ENCODE measurements at places on chromosomes 5 and 9. TPM values are rescaled to one million over a fixed set of nuclear protein-coding genes. Genes with fewer than 3 reads are reported as not detected.
A peak's percentile ranks its signal among the peaks of the same experiment; 100 is the strongest.

GRCh38 chr9:123011878-123012528 lies 21.5 kb upstream of the GPR21 start:
- H3K36me3 ChIP-seq: peaks cover 33% of the 10 kb centered on the region
- H3K4me3 ChIP-seq: no peak overlapping the region
- no peak overlapping the region for H3K27ac ChIP-seq
- no peaks in the 10 kb centered on the region for H3K27me3 ChIP-seq
- H3K4me1 ChIP-seq: no peaks in the 10 kb centered on the region
- no peak for DNase-seq

GRCh38 chr5:69219939-69220338 lies 14.7 kb upstream of the CDK7 start:
- no peak overlapping the region for H3K4me3 ChIP-seq
- H3K4me1 ChIP-seq: peaks cover 14% of the 10 kb centered on the region
- peaks cover 8% of the 10 kb centered on the region for H3K36me3 ChIP-seq
- no peak overlapping the region for H3K27ac ChIP-seq

DNA sequence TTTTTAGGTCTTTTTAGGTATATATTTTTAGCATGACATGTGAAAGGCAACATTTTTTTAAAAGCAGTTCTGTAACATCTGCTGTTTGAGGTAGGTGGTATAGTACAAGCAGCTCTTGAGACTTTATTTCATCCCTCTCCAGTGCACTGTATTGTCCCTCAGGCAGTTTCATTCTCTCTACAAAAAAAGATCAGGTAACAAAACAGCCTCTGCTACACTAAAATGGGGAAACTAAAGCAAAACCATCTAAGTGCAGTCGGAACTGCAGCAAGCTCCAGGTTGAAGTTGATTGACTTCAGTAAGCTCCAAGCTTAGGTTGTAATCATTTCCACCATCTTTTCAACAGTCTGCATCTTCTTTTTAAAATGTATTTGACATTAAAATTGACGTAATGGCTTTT lies 195.6 kb downstream of the DEPDC1B start:
- no peaks in the 10 kb centered on the region for H3K36me3 ChIP-seq
- no peak overlapping the region for H3K27ac ChIP-seq
- H3K27me3 ChIP-seq: no peaks in the 10 kb centered on the region
- H3K4me1 ChIP-seq: no peaks in the 10 kb centered on the region

GRCh38 chr9:113247640-113248039 lies 26.3 kb downstream of the SLC31A1 start:
- no peak overlapping the region for H3K4me3 ChIP-seq
- H3K4me1 ChIP-seq: no peaks in the 10 kb centered on the region
- no peak overlapping the region for H3K27ac ChIP-seq
- no peak for DNase-seq

GRCh38 chr9:135229701-135230385 lies 142.4 kb downstream of the OLFM1 start:
- H3K4me1 ChIP-seq: no peaks in the 10 kb centered on the region
- no peak overlapping the region for H3K4me3 ChIP-seq
- no peak for DNase-seq
- no peaks in the 10 kb centered on the region for H3K36me3 ChIP-seq
- no peak overlapping the region for H3K27ac ChIP-seq
- peaks cover 10% of the 10 kb centered on the region for H3K27me3 ChIP-seq

- peaks cover 17% of the 10 kb centered on the region for H3K36me3 ChIP-seq
- peak overlapping the region; percentile 91 for H3K4me3 ChIP-seq
- DNase-seq: no peak
- H3K27me3 ChIP-seq: no peaks in the 10 kb centered on the region
These were observed 1.7 kb downstream of the AGGF1 start for GRCh38 chr5:77031891-77032290.

DNA sequence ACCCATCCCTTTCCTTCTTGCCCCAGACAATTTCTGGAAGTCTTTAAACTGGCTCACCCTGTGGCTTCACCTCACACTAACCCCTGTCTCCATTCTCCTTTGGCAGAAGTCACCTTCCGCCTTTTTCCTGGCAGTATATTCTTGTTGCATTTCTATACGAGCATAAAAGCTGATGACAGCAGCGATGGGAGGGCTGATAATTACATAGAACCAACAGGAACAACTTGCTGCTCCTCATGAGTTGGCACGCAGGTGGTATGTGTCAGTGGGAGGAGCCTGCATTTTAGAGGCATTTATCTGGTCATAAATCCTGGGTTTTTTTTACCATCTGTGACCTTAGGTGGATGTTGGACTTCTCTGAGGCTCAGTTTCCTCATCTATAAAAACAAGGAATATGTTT lies 61.4 kb upstream of the CKMT2 start:
- H3K4me3 ChIP-seq: no peak overlapping the region
- no peaks in the 10 kb centered on the region for H3K27me3 ChIP-seq
- no peak overlapping the region for H3K27ac ChIP-seq
- no peaks in the 10 kb centered on the region for H3K4me1 ChIP-seq
- DNase-seq: no peak

- H3K27me3 ChIP-seq: peaks cover 10% of the 10 kb centered on the region
- no peak overlapping the region for H3K27ac ChIP-seq
- no peaks in the 10 kb centered on the region for H3K36me3 ChIP-seq
- DNase-seq: no peak
- H3K4me1 ChIP-seq: no peaks in the 10 kb centered on the region
These were observed 116.6 kb upstream of the ADRA1B start for GRCh38 chr5:159799701-159800100.

DNA sequence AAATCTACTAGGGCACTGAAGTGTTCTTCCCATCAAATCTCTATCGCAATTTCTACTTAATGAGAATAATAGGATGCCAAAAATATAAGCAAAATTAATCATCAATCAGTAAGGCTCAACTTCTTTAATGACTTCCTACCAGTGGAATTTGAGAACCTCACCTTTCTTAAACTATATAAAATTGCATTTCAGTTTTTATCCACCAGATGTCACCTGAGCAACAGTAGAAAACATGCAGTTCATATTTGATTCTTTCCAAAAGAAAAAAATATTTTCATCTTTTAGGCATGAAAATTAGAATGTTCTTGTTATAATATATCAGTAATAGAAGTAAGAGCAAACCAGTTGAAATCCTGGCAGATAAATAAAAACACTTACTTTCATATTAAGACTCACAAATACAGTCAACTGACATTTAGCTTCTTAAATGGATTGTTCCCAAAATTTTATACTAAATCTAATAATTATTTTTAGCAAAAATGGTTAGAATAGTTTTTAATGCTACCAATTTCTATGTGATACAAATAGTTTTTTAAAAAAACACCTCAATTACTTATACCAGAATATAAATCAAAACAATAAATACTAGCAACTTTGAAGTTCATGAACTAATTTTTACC lies 13.4 kb upstream of the CCDC112 start:
- H3K36me3 ChIP-seq: no peaks in the 10 kb centered on the region
- no peaks in the 10 kb centered on the region for H3K4me1 ChIP-seq
- H3K4me3 ChIP-seq: no peak overlapping the region
- peaks cover 22% of the 10 kb centered on the region for H3K27me3 ChIP-seq
- DNase-seq: no peak

DNA sequence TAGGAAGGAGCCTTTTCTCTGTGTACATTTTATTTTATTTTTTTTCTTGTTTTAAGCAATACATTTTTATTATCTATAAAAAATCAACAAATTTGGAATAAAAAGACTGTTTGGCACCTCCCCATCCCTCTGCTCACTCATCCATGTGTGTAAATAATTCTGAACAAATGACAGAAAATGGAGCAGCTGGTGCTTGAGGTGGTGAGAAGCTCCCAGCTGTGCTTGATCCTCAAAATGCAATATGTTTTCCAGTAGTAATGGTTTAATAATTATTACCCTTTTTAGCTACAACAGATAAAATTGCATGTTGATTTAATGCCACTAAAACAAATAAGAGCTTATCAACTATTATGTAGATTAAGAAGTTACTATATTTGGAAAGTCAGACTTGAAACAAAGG lies 132.5 kb downstream of the CDH18 start:
- H3K4me1 ChIP-seq: no peaks in the 10 kb centered on the region
- H3K27me3 ChIP-seq: no peaks in the 10 kb centered on the region
- H3K27ac ChIP-seq: no peak overlapping the region

- no peaks in the 10 kb centered on the region for H3K4me1 ChIP-seq
- H3K27ac ChIP-seq: no peak overlapping the region
- H3K4me3 ChIP-seq: no peak overlapping the region
- no peaks in the 10 kb centered on the region for H3K27me3 ChIP-seq
These were observed 868.0 kb upstream of the CTNND2 start for GRCh38 chr5:12772276-12772675.

DNA sequence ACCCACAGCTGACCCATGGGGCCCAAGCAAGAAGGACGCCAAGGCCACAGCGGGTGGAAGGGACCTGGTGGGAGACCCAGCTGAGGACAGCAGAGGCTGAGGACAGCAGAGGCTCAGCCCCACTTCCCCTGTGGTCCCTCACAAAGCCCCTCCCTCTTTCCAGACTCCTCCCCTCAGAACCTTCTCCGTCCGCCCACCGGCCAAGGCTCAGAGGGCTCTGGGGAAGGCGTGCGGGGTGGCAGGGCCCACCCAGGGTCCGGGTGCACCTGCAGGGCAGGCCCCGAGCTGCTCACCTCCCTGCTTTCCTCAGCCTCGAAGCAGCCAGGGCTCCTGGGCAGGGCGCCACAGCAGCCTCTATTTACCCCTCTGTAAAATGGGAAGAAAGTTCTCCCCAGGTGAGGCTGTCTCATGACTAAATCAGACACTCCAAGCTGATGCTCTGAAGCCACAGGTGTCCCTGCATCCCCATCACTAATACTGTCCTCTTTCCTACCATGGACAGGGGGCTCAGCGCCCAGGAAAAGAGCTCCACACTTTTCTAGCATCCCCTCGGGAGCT lies 137.9 kb upstream of the PPP1R26 start:
- no peaks in the 10 kb centered on the region for H3K27me3 ChIP-seq
- H3K4me1 ChIP-seq: no peaks in the 10 kb centered on the region
- H3K36me3 ChIP-seq: no peaks in the 10 kb centered on the region
- H3K4me3 ChIP-seq: no peak overlapping the region

DNA sequence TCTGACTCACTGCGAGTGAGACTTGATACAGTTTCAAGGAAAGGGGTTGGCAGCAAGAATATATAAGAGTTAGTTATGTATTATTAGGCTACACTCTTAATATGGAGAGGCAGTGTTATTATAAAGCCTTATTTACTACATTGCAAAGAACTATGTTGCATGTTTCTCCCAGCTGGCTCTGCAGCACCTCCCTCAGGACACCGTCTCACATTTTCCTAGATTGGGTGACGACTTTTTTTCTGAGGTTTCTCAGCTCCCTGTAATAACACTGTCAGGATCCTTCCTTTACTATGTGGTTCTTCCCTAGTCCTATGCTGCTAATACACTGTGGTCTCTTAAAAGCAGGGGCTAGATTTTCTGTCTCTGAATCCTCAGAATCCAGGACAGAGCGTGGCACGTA lies 153.7 kb downstream of the INSYN2B start:
- H3K36me3 ChIP-seq: peaks cover 22% of the 10 kb centered on the region
- H3K27ac ChIP-seq: no peak overlapping the region
- no peak overlapping the region for H3K4me3 ChIP-seq

- H3K27ac ChIP-seq: no peak overlapping the region
- H3K4me3 ChIP-seq: no peak overlapping the region
- H3K4me1 ChIP-seq: no peaks in the 10 kb centered on the region
- H3K36me3 ChIP-seq: no peaks in the 10 kb centered on the region
- no peaks in the 10 kb centered on the region for H3K27me3 ChIP-seq
These were observed 38.9 kb upstream of the SLC25A51 start for GRCh38 chr9:37942621-37943344.

- no peaks in the 10 kb centered on the region for H3K27me3 ChIP-seq
- H3K4me1 ChIP-seq: no peaks in the 10 kb centered on the region
- H3K36me3 ChIP-seq: no peaks in the 10 kb centered on the region
- no peak overlapping the region for H3K27ac ChIP-seq
- no peak for DNase-seq
These were observed 360.6 kb downstream of the NR2F1-AS1 start for GRCh38 chr5:93220431-93220830.

GRCh38 chr9:116349684-116350083 lies 196.1 kb downstream of the PAPPA start:
- H3K4me3 ChIP-seq: no peak overlapping the region
- H3K27me3 ChIP-seq: peaks cover 3% of the 10 kb centered on the region
- no peaks in the 10 kb centered on the region for H3K4me1 ChIP-seq
- DNase-seq: no peak
- H3K36me3 ChIP-seq: no peaks in the 10 kb centered on the region

GRCh38 chr9:14994738-14995137 lies 84.5 kb upstream of the FREM1 start:
- H3K36me3 ChIP-seq: no peaks in the 10 kb centered on the region
- no peaks in the 10 kb centered on the region for H3K27me3 ChIP-seq
- no peak for DNase-seq
- H3K4me1 ChIP-seq: peaks cover 28% of the 10 kb centered on the region
- H3K4me3 ChIP-seq: no peak overlapping the region
- no peak overlapping the region for H3K27ac ChIP-seq

DNA sequence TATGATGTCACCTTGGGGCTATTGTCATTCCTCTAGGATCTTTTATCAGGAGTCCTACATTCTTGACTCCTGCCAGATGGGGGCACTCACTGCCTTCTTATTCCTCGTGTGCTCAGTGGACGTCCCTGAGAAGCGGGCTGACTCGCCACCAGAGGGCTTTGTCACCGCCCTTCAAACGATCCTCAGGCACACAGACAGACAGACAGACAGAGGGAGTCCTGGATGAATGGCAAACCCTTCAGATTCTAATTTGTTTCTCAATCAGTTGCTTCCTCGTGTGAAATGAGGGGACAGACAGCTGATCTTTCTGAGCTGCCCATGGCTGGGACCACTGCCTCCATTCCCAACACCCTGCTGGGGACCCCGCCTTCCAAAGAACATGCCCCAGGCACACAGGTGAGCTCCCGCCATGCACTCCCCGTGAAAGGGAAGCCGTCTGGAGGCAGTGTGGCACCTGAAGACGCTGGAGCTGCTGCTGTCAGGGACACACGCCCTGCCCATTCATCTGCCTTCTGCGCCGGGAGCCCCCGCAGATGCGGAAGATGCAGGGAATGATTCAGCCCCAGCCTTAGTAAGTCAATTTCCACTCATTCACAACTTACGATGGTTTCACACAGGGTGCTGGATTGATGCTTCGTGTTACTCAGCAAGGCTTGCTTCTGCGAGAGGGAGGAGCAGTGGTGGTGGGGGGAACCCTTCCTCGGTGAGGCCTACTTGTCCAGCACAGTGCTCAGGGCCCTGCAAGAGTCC lies 24.9 kb upstream of the SH3PXD2B start:
- H3K27me3 ChIP-seq: no peaks in the 10 kb centered on the region
- DNase-seq: peak; percentile 83
- H3K36me3 ChIP-seq: no peaks in the 10 kb centered on the region
- H3K4me3 ChIP-seq: no peak overlapping the region
- H3K27ac ChIP-seq: no peak overlapping the region

The ALDH7A1 gene
- 10.3 TPM for total RNA-seq

The NPDC1 gene
- total RNA-seq: 14.2 TPM

The PCDHGC4 gene
- not detected for total RNA-seq

The C8G gene
- total RNA-seq: 0.83 TPM

The MORN5 gene
- total RNA-seq: not detected

The PTGDS gene
- not detected for total RNA-seq
